ENCODE measurements at places on chromosomes 5 and 9.

DNA sequence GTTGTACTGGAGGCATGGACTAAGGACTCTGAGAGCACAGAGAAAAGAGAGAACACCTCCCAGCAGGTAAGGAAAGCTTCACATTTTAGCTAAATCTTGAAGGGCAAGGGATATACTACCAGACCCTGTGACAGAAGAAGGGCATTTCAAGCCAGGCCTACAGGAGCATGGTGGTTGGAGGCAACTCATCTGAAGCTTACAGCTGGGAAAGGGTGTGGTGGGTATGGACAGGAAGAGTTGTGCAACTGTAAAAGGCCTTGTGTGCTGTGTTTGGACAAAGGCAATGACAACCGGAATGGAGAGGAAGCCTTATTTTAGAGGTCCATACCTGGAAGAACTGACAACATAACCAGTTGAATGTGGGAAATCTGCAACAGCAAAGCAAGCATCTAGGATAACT is 31.2 kb downstream of the NIPSNAP3B start:
- no peak for DNase-seq

DNA sequence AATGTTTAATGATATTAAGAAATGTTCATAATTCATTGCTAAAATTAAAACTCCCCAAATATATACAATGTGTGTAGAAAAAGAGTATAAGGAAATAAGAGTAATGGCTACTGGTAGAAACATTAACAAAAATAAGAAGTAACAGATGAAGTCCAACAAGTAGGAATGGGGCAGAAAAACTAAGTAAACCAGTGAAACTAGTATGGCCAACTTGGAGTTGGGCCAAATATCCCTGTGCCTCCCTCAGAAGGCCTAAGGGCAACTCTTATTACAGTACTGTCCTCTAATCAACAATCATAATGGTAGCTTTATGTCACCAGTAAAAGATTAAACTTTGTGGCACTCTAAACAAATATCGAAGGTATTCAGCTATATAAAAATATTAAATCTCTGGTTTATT is 93.5 kb downstream of the SSBP2 start:
- DNase-seq, result no peak

DNA sequence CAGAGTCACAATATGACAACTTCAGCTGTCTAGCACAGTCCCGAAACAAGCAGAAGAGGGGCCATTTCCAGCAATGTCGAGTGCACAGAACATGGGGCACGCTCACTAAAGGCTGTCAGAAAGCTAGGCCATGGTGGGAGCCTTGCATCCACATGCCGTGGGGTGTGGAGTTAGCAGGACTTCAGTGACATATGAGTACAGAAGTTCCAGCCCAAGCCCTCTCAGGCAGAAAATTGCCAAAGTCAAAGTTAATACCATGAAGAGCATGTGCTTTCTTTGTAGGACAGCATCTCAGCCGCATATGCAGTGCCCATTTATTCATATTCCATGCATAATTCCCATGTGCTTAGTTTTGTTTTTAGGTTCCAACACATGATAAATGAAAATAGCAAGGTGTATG is 26.7 kb downstream of the ECM2 start:
- no peak for DNase-seq

DNA sequence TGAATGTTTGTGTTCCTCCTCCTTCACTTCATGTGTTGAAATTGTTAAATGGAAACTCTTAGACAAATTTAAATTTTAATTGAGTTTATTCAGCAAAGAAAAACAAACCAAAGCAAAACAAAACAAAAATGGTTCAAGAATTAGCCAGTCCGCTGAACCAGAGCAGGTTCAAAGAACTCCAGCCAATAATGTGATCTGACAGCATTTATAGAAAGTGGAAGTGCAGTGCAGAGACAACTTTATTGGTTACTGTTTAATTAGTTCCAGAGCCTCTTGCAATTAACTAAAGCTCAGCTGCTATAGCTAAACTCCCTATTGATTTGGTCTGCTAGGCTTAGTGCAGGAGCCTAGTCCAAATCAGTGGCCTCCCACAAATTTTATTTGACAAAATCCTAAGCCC is 132.9 kb downstream of the RNF180 start:
- no peak for DNase-seq

GRCh38 chr5:92144824-92145223 is 761.7 kb upstream of the ARRDC3 start:
- no peak for DNase-seq

DNA sequence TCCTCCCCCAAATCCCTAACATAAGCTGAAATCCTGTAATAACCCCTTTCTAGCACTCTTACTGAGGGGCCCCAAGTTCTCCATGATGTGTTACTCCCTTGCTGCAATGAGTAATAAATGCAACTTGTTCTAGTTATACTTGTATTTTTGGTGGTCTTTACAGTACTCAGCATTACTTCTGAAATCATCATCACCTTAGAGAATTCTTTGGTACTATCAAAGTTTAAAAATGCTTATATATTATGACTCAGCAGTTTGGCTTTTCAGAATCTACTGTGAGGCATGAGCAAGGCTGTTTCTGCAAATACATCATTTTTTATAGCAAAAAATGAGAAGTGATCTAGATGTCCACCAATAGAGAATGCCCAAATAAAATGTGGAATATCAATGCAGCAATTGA is 20.7 kb upstream of the ROPN1L start:
- no peak for DNase-seq

GRCh38 chr5:156681265-156681664 is 168.8 kb upstream of the PPP1R2B start:
- no peak for DNase-seq
